Stimulated activated CD4-positive, alpha-beta T cell treated with anti-CD3 and anti-CD28 coated beads, Interleukin-15, amount 100 ng/mL, for 48 hours (primary cell): ENCODE measurements at places on chromosomes 7 and 10.

DNA sequence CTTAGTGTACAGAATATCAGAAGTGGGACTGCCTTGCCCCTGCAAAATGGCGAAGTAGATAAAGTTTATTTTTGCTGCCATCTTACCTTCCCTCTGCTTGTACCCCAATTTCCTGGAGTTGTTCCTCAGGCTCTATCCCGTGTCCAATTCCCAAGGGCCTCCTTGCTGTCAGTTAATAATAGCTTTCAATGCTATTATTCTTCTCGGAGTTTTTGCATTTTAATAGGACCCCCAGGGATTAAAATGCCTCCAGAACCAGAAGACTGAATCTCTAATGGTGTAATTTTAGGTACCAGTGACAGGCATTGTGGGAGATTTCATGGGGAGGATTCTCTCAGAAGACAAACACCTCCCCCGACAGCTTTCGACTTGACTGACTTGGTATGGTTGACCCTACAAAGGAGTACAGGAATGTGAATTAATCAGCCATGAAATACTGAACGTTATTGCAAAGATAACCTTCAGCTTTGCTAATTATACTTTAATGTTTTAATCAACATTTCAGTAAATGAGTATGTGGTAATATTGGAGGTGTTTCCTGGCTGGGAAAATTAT is 75.2 kb downstream of the ZNF22 start:
- no peak for DNase-seq

DNA sequence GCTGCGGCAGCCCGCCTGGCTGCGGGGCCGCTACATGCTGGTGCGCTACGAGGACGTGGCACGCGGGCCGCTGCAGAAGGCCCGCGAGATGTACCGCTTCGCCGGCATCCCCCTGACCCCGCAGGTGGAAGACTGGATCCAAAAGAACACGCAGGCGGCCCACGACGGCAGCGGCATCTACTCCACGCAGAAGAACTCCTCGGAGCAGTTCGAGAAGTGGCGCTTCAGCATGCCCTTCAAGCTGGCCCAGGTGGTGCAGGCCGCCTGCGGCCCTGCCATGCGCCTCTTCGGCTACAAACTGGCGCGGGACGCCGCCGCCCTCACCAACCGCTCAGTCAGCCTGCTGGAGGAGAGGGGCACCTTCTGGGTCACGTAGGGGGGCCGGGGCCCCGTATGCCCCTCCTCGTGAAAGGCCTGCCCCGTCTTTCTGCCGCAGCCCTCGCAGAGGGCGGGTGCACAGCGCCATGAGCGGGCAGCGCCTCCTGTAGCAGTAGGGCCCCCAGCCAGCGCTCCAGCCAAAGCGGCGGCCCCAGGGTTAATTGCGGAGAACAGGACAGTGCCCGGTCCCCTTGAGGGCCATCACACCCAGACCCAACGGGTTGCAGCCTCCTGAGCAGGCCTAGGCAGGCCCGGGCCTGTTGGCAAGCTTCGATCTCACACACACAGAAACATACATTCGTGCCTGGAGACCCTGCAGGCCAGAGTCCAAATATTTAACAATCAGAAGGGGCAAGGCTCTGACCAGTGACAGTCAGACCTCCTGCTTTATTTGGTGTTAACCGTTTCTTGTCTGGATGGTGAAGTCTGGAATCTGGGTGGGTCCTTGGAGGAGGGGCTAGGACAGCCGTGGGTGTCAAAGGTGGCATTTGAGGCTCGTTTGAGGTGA is 44.1 kb downstream of the CHST3 start:
- no peak for DNase-seq

DNA sequence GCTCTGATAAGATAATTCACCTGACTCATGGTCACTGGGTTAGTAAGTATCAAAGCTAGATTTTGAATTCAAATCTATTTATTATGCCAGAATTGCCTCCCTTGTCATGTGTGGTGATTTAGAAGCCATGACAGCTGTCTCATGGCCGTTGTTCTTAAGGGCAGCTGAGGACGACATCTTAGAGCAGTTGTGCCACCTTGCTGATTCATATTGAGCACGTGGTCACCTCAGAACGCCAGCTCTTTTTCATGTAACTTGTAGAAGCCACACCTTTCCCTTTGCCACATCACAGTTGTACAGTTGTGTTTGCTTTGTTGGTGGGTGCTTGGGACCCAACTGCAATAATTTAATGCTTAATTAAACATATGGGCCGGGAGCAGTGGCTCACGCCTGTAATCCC is 4.3 kb upstream of the PIK3AP1 start:
- no peak for DNase-seq

GRCh38 chr10:108362296-108362695 is 1197.8 kb upstream of the SORCS1 start:
- DNase-seq = no peak

- no peak for DNase-seq
These were observed 20.8 kb downstream of the LAMB4 start for GRCh38 chr7:108109221-108109908.

GRCh38 chr7:77747178-77747577 is 50.9 kb downstream of the RSBN1L start:
- no peak for DNase-seq

GRCh38 chr10:59179068-59179467 is 2.6 kb downstream of the PHYHIPL start:
- DNase-seq = no peak

DNA sequence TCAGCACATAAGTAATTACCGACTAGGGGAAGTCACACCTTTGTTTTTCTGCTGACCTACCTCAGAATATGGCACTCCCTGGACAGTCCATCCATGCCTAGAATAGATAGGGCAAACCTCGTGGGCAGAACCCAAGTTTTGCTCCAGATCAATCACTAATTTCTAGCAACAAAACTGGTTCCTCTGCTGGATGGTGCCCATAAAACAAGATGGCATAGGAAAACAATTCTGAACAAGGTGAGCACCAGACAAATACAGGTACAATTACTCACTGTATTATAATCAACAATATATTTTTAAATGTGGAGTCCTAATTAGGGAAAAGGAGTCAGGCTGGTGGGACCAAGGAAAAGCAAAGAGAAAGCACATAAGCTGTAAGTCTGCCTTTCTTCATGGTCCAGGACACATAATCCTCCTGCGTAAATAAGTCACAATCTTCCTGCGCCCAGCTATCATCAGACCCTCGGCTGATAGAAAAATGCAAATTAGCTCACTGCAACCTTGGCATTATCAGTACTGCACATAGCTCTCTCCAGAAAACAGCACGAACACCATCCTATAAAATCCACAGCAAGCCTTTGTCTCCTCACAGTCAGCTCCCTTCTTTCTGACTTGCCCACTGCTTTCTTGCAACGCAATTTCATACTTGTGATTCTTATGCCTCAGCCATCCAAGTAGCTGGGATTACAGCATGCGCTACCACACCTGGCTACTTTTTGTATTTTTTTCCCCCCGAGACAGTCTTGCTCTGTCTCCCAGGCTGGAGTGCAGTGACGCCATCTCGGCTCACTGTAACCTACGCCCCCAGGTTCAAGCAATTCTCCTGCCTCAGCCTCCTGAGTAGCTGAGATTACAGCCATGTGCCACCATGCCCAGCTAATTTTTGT is 15.1 kb downstream of the URGCP start:
- no peak for DNase-seq

- DNase-seq = no peak
These were observed 12.3 kb upstream of the MRPS33 start for GRCh38 chr7:141027043-141027442.

GRCh38 chr7:104629408-104629807 is 301.0 kb downstream of the LHFPL3 start:
- no peak for DNase-seq

DNA sequence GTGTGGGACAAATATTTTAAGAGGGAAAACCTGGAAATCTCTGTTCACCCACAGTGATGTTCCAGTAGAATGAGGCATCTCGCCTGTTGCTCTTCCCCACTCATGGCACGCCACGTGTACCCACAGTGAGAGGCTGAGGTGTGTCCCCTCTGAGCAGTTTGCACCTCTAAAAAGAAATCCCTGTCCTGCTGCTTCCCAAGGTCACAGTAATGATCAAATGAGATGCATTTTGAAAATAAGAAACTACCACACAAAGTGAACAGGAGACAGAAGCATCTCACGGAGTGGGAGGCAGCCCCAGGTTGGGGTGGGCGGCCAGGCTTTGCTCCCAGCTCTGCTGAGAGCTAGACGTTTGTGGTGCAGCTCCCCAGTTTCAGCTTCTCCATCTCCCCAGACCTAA is 12.4 kb upstream of the ZNF777 start:
- DNase-seq = no peak

DNA sequence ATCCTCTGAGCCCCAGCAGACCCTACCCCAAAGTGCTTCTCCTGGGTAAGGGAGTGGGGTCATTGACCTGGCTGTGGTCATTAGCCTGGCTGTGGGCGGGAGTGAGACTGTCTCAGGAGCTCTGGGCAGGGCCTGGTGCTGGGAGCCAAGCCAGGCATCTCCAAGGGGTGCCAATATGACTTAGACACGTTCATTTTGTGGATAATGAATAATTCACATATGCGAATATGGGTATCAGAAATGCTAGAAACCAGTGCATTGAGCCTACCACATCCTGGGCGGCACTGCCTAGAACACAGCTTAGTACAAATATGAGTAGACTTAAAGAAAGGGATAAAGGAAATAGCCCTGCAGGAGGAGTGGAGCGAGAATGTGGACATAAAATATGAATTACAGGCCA is 14.4 kb upstream of the SRRM3 start:
- DNase-seq = no peak

DNA sequence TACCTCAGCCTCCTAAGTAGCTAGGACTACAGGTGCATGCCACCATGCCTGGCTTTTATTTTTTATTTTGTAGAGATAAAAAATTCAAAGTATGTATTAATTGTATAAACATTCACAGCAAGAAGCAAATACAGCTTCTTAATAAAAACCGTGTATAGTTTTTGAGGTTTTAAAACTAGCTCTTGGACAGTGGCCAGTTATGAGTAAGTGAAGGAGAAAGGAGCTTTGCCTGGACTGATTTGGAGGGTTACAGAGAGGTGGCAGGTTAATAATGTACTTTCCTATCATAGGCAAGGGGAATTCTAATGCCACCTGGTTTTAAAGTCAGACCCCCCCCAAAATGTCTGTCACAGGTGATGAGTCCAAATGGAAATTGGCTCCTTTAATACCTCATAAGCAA is 43.4 kb downstream of the ZNRF2 start:
- DNase-seq = no peak

DNA sequence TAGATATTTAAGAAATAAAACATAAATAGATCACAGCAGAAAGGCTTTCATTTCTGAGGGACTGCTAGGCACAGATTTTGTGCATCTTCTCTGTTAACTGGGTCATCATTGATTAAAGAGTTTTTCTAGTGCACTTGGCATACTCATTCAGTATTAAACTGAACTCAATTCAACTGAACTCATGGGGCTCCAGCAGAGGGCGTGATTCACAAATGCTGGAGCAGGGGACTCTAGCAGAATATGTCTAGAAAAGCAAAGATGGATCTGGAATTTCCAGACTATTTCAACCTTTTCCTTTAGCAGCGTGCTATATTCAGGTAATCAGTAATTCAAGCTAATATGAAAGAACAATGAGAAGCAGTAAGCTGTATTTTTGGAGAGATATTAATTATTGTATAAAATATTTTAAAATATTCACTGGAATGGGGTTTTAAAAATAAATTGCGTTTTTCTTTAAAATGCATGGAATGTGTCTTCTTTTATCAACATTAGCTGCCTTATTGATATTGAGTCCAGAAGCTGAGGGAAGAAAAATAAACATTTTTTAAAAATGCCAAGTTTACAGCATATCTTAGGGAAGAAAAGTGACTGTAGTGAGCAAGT is 296.8 kb upstream of the CACNA2D1 start:
- DNase-seq = no peak

DNA sequence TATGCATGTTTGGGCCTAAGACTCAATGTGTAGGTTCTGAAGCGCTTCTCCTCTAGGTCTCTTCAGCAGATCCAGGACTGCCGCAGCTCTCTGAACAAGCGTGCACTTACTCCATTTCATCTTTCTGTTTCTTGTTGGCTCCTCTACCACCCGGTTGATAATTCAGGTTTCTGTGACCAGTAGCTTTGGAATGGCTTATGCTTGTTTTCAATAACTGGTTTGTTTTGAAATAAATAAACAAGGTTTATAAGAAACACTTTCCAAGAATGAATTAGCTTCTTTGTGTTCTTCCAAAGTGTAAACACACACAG is 1.5 kb downstream of the MDFIC start:
- no peak for DNase-seq

DNA sequence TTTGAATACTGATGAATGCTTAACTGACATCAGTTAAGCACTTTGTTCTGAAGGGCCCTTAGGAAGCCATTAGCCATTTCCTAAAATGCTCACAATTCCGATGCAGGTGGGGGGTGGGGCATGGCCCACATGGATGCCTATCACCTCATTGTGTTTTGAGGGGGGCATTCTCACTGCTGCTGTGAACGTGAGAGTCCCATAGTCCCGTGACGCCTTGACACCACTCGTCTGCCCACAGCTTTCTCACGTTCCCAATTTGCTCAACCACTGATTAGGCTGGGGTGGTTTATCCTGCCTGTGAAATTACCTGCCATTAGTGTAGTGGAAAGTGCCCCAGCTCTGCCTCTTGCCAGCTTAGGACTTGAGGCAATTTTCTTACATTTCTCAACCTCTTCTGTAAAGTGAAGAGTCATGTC is 31.9 kb downstream of the DUSP5 start:
- DNase-seq = no peak

GRCh38 chr10:63437116-63437949 is 28.4 kb downstream of the JMJD1C start:
- no peak for DNase-seq

DNA sequence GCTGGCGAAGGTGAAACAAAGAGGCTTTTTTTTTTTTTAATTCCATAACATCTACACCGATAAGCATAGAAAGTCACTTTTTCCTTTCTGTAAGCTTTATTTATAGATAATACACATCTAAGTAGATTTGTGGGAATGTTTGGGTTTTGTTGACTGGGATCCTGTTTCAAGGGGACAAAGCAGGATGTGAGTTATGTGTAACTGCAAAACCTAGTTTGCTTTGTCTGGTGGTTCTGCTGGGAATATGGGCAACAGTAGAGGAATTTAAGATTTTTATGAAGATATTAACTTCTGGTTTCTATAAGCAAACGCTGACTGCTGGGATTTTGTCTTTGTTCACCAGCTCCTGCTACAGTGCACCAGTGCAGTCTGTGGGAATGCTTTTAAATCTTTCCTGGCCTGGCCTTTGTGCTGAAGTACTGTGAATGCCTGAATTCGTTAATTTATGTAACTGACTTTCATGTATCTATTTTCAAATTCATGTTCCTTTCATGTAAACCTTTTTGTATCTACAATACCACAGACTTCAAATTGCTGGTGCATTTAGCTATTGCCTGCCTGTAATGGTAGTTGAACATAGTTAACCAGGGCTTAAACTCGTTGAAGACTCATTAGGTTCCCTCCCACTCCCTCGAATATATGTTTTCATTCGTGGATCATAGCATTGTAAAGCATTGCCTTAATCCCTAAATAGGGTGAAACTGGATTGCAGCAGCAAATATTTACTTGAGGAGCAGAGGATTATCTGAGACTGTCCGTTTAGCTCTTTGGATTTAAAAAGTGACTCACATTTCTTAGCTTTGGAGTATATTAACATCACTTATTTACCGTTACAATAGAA is 1.5 kb downstream of the KLHL7 start:
- no peak for DNase-seq
